GM12878 (cell line): ENCODE measurements at places on chromosomes 5 and 9. TPM values are rescaled to one million over a fixed set of nuclear protein-coding genes. Genes with fewer than 3 reads are reported as not detected.

BARHL1 gene
- not detected in 2 replicates for polyA plus RNA-seq

SPEF2 gene
- not detected in 2 replicates for polyA plus RNA-seq

ARL15 gene
- polyA plus RNA-seq = 5.9 and 6.7 TPM in 2 replicates

UGT3A1 gene
- not detected in 2 replicates for polyA plus RNA-seq

SPINK4 gene
- polyA plus RNA-seq = not detected in 2 replicates

GPR21 gene
- not detected in 2 replicates for polyA plus RNA-seq

POLK gene
- 31.6 and 32.0 TPM in 2 replicates for polyA plus RNA-seq
